ENCODE measurements at places on chromosomes 12 and 14. TPM values are rescaled to one million over a fixed set of nuclear protein-coding genes. Genes with fewer than 3 reads are reported as not detected.

The CLEC4A gene
- 0.40 TPM for total RNA-seq

GRCh38 chr12:22539055-22539454 is 5.3 kb downstream of the C2CD5 start:
- no peak for DNase-seq

The CSRP2 gene
- total RNA-seq, result 65.5 TPM

- DNase-seq, result no peak
Observed at GRCh38 chr12:90333939-90334338, 621.0 kb downstream of the CCER1 start.

DNA sequence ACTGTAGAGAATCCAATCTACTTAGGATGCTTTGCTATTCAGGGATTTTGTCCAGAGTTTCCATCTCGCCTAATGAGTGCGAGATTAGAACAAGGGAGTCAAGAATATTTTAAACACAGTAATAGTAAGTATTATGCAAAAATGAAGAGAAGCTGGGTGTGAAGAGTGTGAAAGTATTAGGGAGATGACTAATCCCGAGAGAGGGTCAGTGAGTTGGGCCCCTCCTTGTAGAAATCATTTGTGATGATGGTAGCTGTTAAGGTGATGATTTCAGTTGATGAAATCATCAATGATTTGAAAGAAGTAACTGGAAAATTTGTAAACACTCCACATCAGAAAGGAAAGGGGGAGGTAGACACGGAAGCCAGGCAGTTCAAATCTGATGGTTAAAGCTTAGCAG is 478.9 kb upstream of the MGAT4C start:
- DNase-seq, result no peak

- DNase-seq, result no peak
Observed at GRCh38 chr14:61229475-61229888, 51.7 kb downstream of the TMEM30B start.

- DNase-seq, result no peak
Observed at GRCh38 chr14:80638620-80639515, 302.7 kb downstream of the CEP128 start.

GRCh38 chr14:93496856-93497741 is 66.4 kb downstream of the UNC79 start:
- DNase-seq, result no peak

The GPX2 gene
- not detected for total RNA-seq

- DNase-seq, result no peak
Observed at GRCh38 chr14:94638339-94638738, 26.1 kb downstream of the SERPINA3 start.

DNA sequence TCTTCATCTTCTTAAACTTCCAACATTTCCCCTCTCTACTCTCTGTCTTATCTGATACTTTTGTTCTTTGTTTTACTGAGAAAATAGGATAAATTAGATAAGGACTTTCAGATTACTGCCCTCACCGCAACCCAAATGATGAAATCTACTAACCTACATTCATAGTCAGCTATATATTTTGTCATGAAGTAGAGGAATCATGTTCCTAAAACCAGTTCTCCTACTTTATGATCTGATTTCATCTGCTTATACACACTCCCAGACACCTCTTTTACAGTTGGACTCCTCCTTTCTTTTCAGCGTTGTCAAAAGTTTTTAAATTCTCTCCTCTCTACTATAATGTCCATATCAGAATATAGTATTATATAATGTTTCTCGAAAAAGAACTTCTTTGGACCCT is 29.7 kb downstream of the MGAT4C start:
- DNase-seq, result no peak

The TBC1D30 gene
- 1.9 TPM for total RNA-seq

- DNase-seq, result no peak
Observed at GRCh38 chr12:15689751-15690191, 99.4 kb downstream of the EPS8 start.

GRCh38 chr14:89787525-89787924 is 167.0 kb downstream of the EFCAB11 start:
- DNase-seq, result no peak

DNA sequence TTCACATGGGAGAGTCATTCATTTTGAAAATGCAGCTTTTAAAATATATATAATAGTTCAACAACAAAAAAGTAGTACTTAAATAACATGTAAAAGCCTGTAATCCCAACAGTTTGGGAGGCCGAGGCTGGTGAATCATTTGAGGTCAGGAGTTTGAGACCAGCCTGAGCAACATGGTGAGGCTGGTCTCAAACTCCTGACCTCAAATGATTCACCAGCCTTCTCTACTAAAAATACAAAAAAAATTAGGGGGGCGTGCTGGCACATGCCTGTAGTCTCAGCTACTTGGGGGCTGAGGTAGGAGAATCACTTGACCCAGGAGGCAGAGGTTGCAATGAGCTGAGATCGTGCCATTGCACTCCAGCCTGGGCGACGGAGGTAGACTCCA is 256.3 kb upstream of the RGS6 start:
- no peak for DNase-seq

DNA sequence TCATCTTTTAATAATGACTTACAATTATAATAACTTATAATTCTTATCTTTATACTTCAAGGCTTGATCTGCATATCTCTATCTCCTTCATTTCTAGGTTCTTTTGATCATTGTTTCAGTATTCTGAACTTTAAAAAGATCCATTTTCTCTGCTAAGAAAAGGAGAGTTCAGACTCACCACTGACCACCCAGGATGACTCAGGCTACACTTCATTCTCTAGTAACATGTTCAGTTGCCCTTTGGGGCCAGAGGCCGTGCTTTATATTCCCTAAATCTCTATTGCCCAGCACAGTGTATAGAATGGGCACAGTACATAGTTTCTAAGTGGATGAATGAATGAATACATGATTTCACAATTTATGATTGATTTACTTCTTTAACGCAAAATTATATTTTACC is 268.7 kb downstream of the AKAP6 start:
- DNase-seq, result no peak

GRCh38 chr12:116524964-116525379 is 34.2 kb upstream of the MAP1LC3B2 start:
- no peak for DNase-seq

DNA sequence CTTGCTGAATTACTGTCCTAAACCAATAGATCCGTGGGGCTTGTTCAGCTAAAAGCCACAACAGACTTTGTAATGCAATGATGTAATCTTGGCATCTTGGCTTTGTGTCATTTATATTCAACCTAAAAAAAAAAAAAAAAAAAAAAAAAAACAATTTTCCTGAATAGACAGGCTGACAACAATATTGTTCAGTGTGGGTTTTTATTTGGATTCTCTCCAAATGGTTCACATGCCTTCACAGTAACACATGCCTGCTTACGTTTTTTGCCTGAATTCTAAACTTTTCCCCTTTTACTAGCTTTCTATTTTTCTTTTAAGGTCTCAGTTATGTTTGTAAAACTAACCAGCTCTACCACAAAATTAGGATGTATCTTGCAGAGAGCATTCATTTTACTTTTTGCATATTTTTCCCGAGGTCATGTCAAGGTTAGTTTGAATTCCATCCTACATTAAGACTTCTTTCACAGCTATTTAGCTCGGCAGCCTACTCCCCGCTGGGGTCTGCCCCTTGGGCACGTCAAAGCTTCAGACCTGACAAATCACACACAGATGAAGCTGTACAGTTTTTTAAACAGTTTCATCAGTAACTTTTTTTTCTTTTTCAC is 213.7 kb upstream of the NPAS3 start:
- no peak for DNase-seq

GRCh38 chr14:36028218-36028617 is 148.3 kb downstream of the PTCSC3 start:
- no peak for DNase-seq

DNA sequence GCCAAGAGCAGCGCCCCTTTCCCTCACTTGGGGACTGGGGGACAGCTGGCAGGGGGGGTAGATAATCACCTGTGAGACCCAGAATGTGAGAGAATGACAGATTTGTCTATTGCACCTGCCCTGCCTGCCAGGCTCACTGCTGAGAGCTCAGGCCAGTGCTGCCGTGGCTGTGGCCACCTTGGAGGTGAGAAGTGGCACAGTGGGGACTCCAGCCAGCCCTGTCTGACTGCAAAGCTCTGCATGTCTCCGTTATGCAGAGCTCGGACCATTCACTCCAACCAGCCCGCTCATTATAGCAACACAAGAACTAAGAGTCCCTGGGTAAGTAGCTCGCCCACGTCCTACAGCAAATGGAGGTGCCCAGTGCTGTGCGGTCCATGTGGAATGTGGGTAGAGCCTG is 88.8 kb downstream of the DICER1 start:
- no peak for DNase-seq

GRCh38 chr14:100771121-100771800 is 44.6 kb downstream of the DLK1 start:
- DNase-seq, result no peak

DNA sequence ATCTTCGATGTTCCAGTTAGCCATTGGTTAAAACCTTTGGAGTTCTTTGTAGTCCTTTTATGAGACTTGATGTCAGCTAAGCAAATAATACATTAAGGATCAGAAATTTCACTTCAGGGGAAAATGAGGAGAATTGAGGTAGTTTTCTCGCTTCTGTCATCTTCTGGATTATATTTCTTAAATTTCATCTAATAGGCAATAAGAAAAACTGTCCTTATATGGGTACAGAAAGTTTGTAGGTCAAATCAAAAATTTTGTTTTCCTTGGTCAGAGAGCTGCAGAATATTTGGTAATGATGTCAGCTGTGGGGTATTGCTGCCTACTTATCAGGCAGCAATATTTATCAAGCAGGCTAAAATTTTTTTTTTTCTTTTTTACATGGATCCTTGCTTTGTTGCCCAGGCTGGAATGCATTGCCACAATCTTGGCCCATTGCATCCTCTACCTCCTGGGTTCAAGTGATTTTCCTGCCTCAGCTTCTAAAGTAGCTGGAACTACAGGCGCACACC is 37.1 kb downstream of the RIMKLB start:
- DNase-seq, result peak; percentile 37

DNA sequence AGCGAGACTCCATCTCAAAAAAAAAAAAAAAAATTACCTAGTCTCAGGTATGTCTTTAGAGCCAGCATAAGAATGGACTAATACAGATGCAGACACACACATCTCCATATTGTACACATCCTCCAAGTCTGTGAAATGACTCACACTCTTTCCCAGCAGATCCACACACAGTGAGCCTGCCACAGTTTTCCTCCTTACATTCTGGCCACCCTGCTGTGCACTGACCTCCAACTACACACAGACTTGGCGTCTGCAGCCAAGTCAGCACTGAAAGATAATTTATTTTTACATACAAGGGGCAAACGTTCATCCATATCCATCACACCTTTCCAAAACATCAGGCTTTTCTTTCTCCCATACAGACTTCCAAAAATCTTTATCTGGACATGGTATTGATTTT is 115.9 kb downstream of the SLC25A21 start:
- DNase-seq, result no peak

- no peak for DNase-seq
Observed at GRCh38 chr12:72738811-72739210, 466.6 kb downstream of the TRHDE start.

The CHST11 gene
- total RNA-seq, result 7.9 TPM

DNA sequence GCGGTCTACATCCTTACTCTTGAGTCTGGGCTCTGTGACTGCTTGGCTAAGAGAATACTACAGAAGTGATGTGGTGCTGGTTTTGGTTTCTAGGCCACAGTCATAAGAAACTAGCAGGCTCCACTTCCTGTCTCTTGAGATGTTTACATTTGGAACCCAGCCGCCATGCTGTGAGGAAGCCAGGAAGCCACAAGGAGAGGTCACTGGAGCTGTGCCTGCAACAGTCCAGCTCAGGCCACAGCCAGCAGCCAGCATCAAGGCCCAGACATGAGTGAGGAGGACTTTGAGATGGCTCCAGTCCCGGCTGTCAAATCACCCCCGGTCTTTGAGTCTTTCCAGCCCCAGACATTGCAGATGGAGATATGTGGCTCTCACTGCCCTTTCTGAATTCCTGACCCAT is 12.9 kb upstream of the FAM181A start:
- no peak for DNase-seq

- no peak for DNase-seq
Observed at GRCh38 chr14:92986254-92987147, 63.6 kb downstream of the CHGA start.

The P2RX7 gene
- 3.7 TPM for total RNA-seq

The FOXA1 gene
- 0.17 TPM for total RNA-seq

The IL31 gene
- not detected for total RNA-seq

GRCh38 chr14:56175773-56176172 is 57.6 kb downstream of the PELI2 start:
- no peak for DNase-seq

GRCh38 chr12:123076604-123077297 is 74.1 kb downstream of the PITPNM2 start:
- DNase-seq, result no peak

GRCh38 chr14:39768589-39768988 is 336.4 kb upstream of the FBXO33 start:
- no peak for DNase-seq

DNA sequence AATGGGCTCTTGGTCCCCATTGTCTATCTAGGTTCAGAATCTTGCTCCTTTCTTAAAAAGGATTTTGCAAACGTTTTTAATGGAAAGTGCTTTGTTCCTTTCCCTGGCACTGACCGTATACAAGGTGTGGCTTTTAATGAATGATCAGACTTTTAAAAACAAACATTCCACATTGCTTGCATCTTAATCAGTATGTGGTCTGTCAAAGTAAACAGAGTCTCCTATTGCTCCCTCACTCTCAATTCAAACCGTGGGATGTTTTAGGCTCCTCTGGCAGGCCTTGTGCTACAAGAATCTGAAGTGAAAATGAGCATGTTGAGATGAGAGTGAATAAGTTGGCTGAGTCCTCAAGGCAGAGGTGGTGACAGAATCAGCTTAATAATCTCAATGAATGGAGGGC is 107.0 kb downstream of the VRK1 start:
- DNase-seq, result no peak
